ENCODE measurements at places on chromosomes 16 and 17. TPM values are rescaled to one million over a fixed set of nuclear protein-coding genes. Genes with fewer than 3 reads are reported as not detected.

The ARHGAP27 gene
- 16.0 TPM for total RNA-seq

The NTN3 gene
- total RNA-seq: not detected

The ZG16 gene
- not detected for total RNA-seq

The BCL6B gene
- not detected for total RNA-seq

The KRT32 gene
- not detected for total RNA-seq

The SMARCE1 gene
- 119 TPM for total RNA-seq

The PDIA2 gene
- total RNA-seq: 0.58 TPM

Measured in A549 treated with DMSO at 1 μM for 4 hours (cell line).